Right cardiac atrium (tissue), 5 donors: ENCODE measurements at places on chromosomes 1 and 21.

DNA sequence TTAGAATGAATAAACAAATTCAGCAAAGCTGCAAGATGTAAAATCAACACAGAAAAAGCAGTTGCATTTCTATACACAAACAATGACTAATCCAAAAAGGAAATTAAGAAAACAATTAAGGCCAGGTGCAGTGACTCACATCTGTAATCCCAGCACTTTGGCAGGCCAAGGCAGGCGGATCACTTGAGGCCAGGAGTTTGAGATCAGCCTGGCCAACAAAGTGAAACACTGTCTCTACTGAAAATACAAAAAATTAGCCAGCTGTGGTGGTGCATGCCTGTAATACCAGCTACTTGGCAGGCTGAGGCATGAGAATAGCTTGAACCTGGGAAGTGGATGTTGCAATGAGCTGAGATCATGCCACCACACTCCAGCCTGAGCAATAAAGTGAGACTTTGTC is 22.3 kb downstream of the THEM4 start:
- no peak for DNase-seq

DNA sequence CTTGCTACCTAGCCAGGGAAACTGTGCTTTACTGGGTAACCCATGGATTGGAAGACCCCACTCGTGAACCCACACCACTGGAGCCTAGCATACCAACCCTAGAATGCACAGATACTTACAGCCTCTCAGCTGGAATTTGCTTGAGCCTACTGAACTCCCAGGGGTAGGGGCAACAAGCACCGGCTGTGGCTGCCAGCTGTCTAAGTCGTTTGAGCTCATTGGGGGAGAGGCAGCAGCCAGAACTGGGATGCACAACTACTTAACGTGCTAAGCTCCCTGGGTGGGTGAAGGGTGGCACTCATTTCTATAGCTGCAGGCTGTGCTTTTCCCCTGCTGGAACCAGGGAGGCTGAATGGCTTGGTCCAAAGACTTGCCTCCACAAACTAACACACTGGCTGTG is 212.4 kb downstream of the ZNF648 start:
- DNase-seq: no peak

GRCh38 chr1:1238702-1239178 is 6.7 kb downstream of the B3GALT6 start:
- DNase-seq: no peak

GRCh38 chr1:147095691-147096090 is 76.6 kb downstream of the PRKAB2 start:
- no peak for DNase-seq

DNA sequence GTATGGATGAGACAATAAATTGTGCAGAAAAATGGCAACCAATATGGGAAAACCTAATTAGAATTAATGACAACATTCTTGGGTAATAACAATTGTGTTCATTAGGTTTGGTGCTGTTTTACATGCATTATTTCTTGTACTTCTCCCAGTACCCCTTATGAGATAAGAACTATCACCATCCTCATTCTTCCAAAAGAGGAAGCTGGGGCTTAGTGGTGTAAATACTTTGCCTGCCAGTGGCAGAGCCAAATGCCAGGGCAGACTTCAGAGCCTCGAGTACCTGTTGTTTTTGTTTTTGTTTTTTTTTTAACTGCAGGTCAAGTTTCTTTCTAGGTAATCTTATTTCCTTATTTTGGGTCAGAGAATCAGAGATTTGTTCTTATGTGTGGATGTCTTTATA is 206.4 kb downstream of the RHOU start:
- DNase-seq: no peak

GRCh38 chr1:197388801-197389200 is 120.7 kb downstream of the CRB1 start:
- no peak for DNase-seq

DNA sequence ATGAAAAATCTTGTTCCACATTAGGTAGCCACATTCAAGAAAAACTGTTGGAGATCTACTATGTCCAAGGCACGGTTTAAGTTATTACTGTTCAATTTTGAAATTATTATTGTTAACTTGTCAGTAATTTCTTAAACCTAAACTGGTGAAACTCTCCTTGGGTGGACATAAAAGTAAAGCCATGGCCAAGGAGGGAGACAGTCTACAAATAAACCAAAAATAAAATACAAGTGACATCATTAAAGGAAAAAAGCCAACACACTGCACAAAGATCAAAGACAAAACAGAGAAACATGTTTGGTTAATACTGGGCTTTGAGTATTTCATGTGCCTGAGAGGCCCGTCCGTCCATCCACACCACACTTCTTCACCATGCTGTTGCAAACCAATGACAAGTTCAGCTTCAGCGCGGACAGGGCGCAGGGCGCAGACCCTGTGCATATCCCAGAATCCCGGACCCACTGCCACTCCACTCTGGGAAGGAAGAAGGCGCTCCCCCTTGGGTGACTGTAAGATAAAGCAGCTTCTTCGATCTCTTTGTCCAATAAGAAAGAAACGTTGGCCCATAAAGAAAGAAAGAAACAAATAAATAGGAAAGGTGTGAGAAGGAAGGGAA is 918 bp upstream of the RASAL2 start:
- peak; percentile 71 for DNase-seq

DNA sequence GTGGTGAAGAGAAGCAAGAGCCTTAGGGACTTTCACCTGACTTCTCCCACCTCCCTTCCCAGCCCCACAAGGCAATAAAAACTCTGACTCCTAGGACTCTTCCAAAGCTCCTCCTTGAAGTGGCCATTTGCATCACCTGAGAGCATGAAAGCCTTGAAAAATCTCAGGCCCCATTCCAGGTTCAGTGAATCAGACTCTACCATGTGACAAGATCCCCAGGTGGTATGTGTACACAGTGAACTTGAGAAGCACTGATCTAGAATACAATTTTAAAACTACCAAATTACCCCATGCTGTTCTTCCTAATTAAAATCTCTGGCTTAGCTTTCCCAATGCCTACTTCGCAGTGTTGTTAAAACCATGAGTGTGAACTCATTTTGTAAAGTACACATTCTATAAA is 195.1 kb upstream of the SAMSN1 start:
- DNase-seq: no peak

- no peak for DNase-seq
These were observed 73.0 kb downstream of the PTPRC start for GRCh38 chr1:198711837-198712236.

DNA sequence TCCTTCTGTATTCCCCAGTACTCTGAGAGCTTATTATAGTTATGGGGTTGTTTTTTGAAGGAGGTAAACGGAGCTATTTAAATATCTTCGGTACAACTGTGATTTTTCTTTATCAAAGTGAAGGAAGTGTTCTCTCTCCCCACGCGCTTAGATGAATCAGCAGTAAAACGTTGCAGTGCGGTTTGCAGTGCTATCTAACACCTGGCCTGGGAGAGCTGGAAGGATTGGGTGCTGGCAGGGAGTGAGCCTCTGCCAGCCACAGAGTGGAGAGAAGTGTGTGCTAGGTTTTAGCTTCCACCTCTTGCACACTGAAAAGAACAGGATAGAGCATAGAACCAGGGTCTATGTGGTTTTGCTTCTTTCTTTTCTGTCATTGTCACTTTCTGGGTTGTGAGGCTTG is 165.9 kb downstream of the SDCCAG8 start:
- DNase-seq: no peak

- peak; percentile 6 for DNase-seq
These were observed 471.8 kb upstream of the PRMT6 start for GRCh38 chr1:106584676-106585075.

DNA sequence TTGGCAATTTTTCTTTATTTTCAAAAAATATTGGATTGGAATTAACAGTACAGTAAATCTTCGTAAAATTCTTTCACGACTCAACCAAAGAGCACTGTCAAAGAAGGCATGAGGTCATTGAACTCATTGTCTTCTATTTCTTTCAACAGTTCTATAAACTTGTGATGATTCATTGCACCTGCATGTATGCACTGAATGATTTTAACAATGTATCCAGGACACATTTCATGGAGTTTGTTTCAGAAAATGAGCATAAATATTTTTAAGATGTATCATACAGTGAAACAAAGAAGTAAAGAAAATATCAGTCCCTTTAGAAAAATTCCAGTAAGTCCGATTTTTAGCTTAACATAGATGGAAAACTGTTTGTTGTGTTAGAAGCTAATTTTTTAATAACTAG is 33.6 kb upstream of the CD34 start:
- DNase-seq: no peak

GRCh38 chr1:94876362-94876761 is 50.5 kb downstream of the CNN3 start:
- no peak for DNase-seq

DNA sequence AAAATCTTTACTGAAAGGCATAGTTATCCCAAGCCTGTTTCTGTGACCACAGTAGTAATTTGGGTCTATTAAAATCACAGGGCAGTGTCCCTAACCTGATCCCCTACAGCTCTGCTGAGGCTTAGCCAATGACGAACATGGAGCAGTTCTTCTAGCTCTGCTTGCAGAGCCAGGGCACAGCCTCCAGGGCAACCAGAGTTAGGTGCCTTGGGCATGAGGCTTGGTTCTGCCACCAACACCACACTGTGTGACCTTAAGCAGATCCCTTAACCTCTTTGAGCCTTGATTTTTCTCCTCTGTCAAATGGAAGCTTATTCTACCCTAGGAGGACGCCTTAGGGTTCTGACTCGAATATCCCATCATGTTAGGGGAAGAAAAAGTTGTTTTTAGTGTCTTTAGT is 86.7 kb upstream of the TLR5 start:
- no peak for DNase-seq
